HFFc6 (cell line): ENCODE measurements at places on chromosomes 5 and 9. TPM values are rescaled to one million over a fixed set of nuclear protein-coding genes. Genes with fewer than 3 reads are reported as not detected.

GRCh38 chr5:75091597-75091996 lies 39.2 kb upstream of the GCNT4 start:
- DNase-seq, result peak; percentile 17
- H3K4me1 ChIP-seq, result peaks cover 10% of the 10 kb centered on the region; the same call in 1 of the 2 replicates
- H3K27me3 ChIP-seq, result peaks cover 4% of the 10 kb centered on the region
- no peak overlapping the region for H3K4me3 ChIP-seq

DNA sequence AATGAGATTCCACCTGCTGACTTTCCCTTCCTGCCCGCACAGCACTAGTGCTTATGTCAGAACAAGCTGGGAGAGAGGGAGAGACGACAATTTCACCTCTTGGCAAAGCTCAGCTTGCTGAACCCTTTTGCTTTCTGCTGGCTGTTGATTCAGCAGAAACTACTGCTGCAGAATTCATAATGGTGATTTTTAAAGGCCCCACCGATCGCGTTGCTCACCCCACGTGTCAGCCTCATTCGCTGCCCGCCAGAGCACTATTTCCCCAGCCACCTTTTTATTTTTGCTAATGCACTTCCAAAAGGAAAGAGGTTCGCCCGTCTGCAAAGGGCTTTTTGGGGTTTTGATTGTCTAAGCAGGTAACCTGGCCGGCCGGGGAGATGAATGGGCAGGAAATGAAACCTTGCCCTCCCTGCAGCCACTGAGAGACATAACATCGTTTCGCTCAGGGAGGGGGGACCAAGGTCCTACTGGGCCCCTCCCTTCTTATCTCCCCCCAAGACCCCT lies 1.3 kb downstream of the PPP2R2B start:
- DNase-seq, result no peak
- H3K27ac ChIP-seq, result no peak overlapping the region
- peaks cover 4% of the 10 kb centered on the region; the same call in 1 of the 2 replicates for H3K36me3 ChIP-seq

Gene FOXD4L6
- not detected in 3 replicates for total RNA-seq

Gene TAF1L
- not detected in 3 replicates for total RNA-seq

DNA sequence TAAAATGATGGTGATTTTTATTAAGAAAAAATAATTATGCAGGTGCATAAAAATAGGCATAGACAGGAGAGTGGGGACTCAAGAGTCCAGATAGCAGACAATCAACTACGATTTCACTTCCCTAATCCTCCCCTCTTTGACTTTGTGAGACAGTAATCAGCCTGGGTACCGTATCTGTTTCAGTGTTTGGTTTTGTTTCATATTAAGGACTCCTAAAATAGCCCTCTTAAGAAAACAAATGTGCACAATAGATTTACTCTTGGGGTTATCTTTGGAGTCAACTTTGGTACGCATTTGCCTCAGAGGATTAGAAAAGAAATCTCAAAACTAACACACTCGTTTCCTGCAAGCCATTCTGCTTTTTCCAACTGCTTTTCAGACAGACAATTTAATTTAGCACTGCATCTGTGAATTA lies 96.3 kb downstream of the ZNF608 start:
- H3K27me3 ChIP-seq, result no peaks in the 10 kb centered on the region; the same call in 1 of the 2 replicates
- peak overlapping the region; percentile 79 for H3K27ac ChIP-seq
- peak overlapping the region; percentile 86 for H3K4me3 ChIP-seq

DNA sequence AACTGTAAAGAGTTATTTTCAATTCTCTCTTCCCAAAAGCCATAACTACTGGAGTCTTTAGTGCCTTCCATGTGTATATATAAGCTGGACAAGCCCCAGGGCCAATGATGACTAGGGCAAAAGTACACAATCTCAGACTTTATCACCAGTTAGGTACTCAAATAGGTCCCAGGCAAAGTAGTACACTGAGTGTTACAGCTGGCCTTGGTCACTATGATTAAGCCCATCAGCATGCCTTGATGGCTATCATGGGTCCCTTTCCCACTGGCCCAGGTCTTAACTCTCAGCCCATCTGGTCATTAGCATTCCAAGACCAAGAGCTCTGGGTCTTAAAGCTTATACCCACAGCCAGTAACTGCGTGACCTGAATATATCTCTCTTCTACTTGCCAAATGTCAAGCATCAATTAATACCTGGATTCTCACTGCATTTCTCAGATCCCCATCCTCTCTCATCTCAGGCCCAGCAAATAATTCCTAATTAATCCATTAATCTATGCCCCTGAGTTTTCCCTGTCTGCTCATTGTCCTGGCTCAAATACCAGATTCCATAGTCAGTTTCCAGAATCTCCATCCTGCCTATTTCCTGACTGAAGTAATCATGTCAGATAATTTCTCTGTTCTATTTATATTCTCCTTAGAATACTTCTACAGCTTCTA lies 62.3 kb downstream of the NR6A1 start:
- DNase-seq, result peak; percentile 94
- peaks cover 58% of the 10 kb centered on the region for H3K4me1 ChIP-seq
- H3K27me3 ChIP-seq, result no peaks in the 10 kb centered on the region; the same call in 1 of the 2 replicates
- peak overlapping the region; percentile 74 for H3K4me3 ChIP-seq
- H3K36me3 ChIP-seq, result peaks cover 25% of the 10 kb centered on the region
- peak overlapping the region; percentile 86 for H3K27ac ChIP-seq

- H3K27me3 ChIP-seq, result peaks cover 3% of the 10 kb centered on the region
- H3K36me3 ChIP-seq, result no peaks in the 10 kb centered on the region
- DNase-seq, result no peak
- no peak overlapping the region for H3K4me3 ChIP-seq
- H3K4me1 ChIP-seq, result peaks cover 74% of the 10 kb centered on the region
Measured at GRCh38 chr5:68406767-68407241, 191.2 kb downstream of the PIK3R1 start.

DNA sequence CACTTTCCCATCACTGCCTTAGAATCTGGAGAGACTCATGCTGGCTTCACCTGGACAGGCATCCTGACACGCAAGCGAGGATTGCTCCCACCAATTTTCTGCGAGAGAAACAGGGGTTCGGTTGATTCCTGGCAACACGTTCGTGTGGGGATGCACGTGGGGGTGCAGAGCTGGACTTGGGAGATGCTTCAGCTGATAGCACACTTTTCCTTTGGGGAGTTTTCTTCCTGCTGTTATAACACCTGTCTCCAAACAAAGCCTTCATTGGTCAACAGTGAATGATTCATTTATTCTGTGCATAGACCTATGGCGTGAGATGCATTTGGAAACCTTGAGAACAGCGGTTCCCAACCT lies 50.0 kb downstream of the ROPN1L start:
- H3K36me3 ChIP-seq, result peaks cover 15% of the 10 kb centered on the region
- H3K4me1 ChIP-seq, result peaks cover 31% of the 10 kb centered on the region
- no peak overlapping the region for H3K27ac ChIP-seq
- no peak overlapping the region for H3K4me3 ChIP-seq
- no peak for DNase-seq
- peaks cover 2% of the 10 kb centered on the region for H3K27me3 ChIP-seq

Gene FREM1
- total RNA-seq, result 0.11 TPM in 1 of 3 replicates, not detected in the others

DNA sequence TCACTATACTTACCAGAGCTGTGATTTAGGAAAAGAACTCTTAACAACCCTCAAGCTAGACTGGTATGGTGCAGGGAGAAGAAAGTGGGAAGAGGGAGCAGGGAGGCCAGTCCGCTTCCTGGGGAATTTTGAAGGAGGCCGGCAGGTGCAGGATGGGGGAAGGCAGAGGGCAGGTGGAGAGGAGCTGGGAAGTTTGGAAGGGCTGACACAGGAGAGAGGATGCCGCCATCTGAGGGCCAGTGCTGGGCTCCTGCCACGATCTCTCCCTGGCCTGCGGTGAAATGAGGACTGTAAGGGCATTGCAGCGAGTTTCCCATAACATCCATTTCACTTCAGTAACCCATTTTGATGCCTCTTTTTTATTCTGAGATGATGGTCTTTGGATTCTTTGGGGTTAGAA lies 8.9 kb downstream of the DAB2IP start:
- peaks cover 6% of the 10 kb centered on the region; the same call in 1 of the 2 replicates for H3K4me1 ChIP-seq
- no peak for DNase-seq
- H3K4me3 ChIP-seq, result no peak overlapping the region
- peaks cover 39% of the 10 kb centered on the region for H3K27me3 ChIP-seq
- no peak overlapping the region; the same call in 1 of the 2 replicates for H3K27ac ChIP-seq

Gene DNM1
- 16.8 to 32.5 TPM (median 17.3 TPM) in 3 replicates for total RNA-seq

Gene SLC46A2
- not detected in 3 replicates for total RNA-seq

GRCh38 chr5:4081059-4081458 lies 485.4 kb downstream of the IRX1 start:
- peaks cover 11% of the 10 kb centered on the region; the same call in 1 of the 2 replicates for H3K36me3 ChIP-seq
- H3K27me3 ChIP-seq, result peaks cover 4% of the 10 kb centered on the region; the same call in 1 of the 2 replicates
- no peak overlapping the region for H3K27ac ChIP-seq
- DNase-seq, result no peak
- no peaks in the 10 kb centered on the region for H3K4me1 ChIP-seq
- no peak overlapping the region for H3K4me3 ChIP-seq

GRCh38 chr9:79465156-79465555 lies 106.6 kb upstream of the TLE4 start:
- no peak overlapping the region for H3K27ac ChIP-seq
- peaks cover 11% of the 10 kb centered on the region; the same call in 1 of the 2 replicates for H3K4me1 ChIP-seq
- no peak for DNase-seq
- H3K36me3 ChIP-seq, result no peaks in the 10 kb centered on the region

GRCh38 chr5:36367524-36367923 lies 65.8 kb upstream of the RANBP3L start:
- no peaks in the 10 kb centered on the region for H3K36me3 ChIP-seq
- DNase-seq, result peak; percentile 17
- H3K4me3 ChIP-seq, result no peak overlapping the region

GRCh38 chr9:105834404-105834803 lies 140.1 kb downstream of the TMEM38B start:
- H3K36me3 ChIP-seq, result no peaks in the 10 kb centered on the region
- no peak for DNase-seq
- no peak overlapping the region for H3K4me3 ChIP-seq
- no peaks in the 10 kb centered on the region; the same call in 1 of the 2 replicates for H3K27me3 ChIP-seq
- no peak overlapping the region for H3K27ac ChIP-seq

Gene IFNB1
- not detected in 3 replicates for total RNA-seq

DNA sequence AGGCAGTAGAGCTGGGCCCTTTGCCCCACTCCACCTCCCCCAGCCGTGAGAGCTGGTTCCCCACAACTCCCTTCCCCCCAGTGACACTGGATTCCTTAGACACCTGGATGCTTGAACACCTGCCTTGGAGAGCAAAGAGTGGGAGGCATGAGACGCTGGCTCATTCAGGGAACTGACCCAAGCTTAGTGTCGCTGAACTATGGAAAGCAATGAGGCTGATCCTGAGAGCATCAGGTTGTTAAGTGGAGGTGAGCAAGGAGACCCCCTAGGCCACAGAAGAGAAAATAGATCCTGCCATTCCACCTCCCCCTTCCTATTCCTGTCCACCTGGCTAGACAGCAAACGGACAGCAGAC lies 2.0 kb downstream of the CCL19 start:
- DNase-seq, result no peak
- H3K27me3 ChIP-seq, result peaks cover 1% of the 10 kb centered on the region
- peaks cover 18% of the 10 kb centered on the region for H3K4me1 ChIP-seq
- no peak overlapping the region for H3K27ac ChIP-seq
- H3K36me3 ChIP-seq, result peaks cover 5% of the 10 kb centered on the region; the same call in 1 of the 2 replicates
- H3K4me3 ChIP-seq, result no peak overlapping the region

GRCh38 chr5:123763201-123763600 lies 251.2 kb downstream of the CSNK1G3 start:
- H3K36me3 ChIP-seq, result no peaks in the 10 kb centered on the region
- no peak overlapping the region for H3K27ac ChIP-seq
- H3K4me1 ChIP-seq, result no peaks in the 10 kb centered on the region
- no peak overlapping the region for H3K4me3 ChIP-seq
- no peaks in the 10 kb centered on the region for H3K27me3 ChIP-seq
- DNase-seq, result no peak

GRCh38 chr9:75071530-75072122 lies 16.3 kb downstream of the NMRK1 start:
- H3K27me3 ChIP-seq, result no peaks in the 10 kb centered on the region
- H3K36me3 ChIP-seq, result peaks cover 4% of the 10 kb centered on the region; the same call in 1 of the 2 replicates
- peak overlapping the region; percentile 27; the same call in 1 of the 2 replicates for H3K27ac ChIP-seq
- no peak overlapping the region for H3K4me3 ChIP-seq
- DNase-seq, result no peak

DNA sequence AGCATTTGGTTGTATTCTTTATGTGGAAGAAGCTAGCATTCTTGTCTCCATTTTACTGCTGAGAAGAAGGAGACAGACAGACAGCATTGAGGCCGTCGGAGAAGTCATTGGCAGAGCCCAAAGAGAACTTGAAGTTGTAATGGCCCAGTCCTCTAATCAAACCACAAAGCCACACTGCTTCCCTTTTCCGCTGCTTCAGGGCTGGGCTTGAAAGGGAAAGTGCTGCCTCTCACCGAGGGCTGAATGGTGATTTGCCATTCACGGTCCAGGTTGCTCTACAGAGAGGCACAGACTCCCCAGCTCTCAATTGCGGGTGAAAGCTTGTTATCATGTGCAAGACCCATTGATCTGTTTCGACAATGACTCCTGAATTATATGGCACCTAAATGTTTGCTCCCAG lies 25.6 kb upstream of the POU4F3 start:
- H3K4me3 ChIP-seq, result no peak overlapping the region
- peaks cover 38% of the 10 kb centered on the region for H3K27me3 ChIP-seq
- DNase-seq, result no peak
- no peak overlapping the region for H3K27ac ChIP-seq
- no peaks in the 10 kb centered on the region for H3K4me1 ChIP-seq

- H3K27me3 ChIP-seq, result no peaks in the 10 kb centered on the region
- H3K27ac ChIP-seq, result no peak overlapping the region
- DNase-seq, result no peak
- H3K36me3 ChIP-seq, result no peaks in the 10 kb centered on the region
- no peak overlapping the region for H3K4me3 ChIP-seq
Measured at GRCh38 chr5:82699737-82700136, 377.5 kb downstream of the TMEM167A start.

Gene NEURL1B
- 1.9 to 8.6 TPM (median 4.3 TPM) in 3 replicates for total RNA-seq
